Femur (tissue), 1 donor: ENCODE measurements at places on chromosomes 11 and 22.

GRCh38 chr11:12284316-12285050, 92.9 kb upstream of the PARVA start:
- no peak for DNase-seq

DNA sequence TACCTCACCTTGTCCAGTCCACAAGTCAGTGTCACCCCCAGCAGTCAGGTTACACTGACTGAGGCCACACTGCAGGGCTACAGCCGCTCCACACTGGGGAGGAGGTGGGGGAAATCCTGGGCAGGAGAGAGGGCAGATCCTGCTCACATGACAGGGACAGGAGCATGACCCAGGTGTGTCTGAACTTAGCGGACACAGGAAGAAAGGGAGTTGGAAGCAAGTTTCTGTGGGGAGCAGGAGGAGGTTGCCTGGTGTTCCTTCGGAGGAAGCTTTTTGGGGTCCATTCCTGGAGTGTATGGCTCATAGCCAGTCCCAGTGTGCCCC, 5.9 kb downstream of the MMP11 start:
- DNase-seq: no peak

GRCh38 chr11:95693298-95693697, 96.3 kb downstream of the FAM76B start:
- DNase-seq: no peak

DNA sequence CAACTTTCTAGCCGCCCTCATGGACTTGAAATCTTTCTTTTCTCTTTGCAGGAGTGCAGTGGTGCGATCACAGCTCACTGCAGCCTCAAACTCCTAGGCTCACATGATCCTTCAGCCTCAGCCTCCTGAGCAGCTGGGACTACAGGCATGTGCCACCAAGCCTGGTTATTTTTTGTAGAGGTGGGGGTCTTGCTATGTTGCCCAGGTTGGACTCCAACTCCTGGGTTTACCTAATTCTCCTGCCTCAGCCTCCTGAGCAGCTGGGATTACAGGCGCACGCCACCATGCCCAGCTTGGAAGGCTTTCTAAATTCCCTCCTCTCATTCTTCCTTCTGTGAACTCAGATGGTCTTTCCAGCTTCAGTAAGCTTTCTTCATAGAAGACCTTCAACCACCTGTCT, 4.7 kb upstream of the APOA1 start:
- no peak for DNase-seq

GRCh38 chr11:122633219-122633829, 22.2 kb upstream of the UBASH3B start:
- DNase-seq: no peak

DNA sequence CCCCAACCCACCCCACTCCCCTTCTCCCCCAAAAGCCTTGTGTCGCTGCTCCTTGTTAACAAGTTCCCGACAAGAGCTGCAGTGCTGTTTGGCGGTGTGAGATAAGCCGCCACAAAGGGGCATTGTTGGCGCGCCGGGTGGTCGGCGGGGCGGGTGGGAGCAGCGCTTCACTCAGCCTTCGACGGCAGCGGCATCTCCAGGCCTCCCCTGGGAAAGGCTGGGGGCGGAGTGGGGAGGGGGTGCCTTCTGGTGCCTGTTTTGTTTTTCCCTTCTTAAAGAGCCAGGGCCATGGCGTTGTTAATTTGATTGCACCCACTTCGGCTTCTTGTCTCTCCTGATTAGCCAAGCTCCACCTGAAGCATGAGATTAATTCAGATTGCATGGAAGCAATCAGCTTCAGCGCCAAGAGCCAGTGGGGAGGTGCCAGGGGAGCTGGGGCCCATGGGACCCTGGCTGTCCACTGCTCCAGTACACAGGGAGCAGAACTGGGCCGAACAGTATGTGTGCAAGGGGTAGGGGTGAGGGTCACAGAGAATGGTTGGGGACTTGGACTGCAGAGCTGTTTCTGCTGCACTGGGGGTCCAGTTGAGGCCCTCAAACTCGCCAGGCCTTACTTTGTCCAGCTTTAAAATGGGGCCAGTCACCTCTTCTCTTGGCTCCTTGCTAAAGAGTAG, 165.1 kb downstream of the CEP164 start:
- no peak for DNase-seq

- DNase-seq: no peak
These were observed 99.5 kb upstream of the API5 start for GRCh38 chr11:43212279-43212678.

- DNase-seq: no peak
These were observed 51.6 kb downstream of the MTMR3 start for GRCh38 chr22:29934596-29934995.

- no peak for DNase-seq
These were observed 2.4 kb upstream of the KAT5 start for GRCh38 chr11:65709661-65710060.

DNA sequence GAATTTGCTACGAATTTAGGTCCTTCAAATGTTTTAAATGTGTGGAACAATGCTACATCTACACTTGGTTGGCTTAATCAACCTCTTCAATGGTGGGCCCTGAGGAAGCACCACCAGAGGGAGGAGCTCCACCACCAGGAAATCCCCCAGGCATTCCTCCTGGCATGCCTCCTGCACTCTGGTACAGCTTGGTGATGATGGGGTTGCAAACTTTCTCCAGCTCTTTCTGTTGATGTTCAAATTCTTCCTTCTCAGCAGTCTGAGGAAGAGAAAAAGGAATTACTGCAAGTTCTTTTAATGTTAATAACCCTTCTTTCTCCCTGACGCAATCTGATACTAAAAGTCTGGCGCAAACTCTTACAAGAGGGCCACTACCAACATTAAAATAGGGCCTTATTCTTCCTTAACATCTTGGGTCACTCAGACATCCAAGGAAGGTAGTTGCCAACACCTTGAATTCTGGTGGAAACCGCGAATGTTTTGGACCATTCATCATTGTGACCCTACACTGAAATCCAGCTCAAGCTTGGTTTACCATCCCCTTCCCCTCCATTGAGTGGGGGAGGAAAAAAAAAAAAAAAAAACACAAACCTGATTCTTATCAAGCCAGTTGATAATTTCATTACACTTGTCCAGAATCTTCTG, 4.2 kb downstream of the HSPA8 start:
- no peak for DNase-seq

DNA sequence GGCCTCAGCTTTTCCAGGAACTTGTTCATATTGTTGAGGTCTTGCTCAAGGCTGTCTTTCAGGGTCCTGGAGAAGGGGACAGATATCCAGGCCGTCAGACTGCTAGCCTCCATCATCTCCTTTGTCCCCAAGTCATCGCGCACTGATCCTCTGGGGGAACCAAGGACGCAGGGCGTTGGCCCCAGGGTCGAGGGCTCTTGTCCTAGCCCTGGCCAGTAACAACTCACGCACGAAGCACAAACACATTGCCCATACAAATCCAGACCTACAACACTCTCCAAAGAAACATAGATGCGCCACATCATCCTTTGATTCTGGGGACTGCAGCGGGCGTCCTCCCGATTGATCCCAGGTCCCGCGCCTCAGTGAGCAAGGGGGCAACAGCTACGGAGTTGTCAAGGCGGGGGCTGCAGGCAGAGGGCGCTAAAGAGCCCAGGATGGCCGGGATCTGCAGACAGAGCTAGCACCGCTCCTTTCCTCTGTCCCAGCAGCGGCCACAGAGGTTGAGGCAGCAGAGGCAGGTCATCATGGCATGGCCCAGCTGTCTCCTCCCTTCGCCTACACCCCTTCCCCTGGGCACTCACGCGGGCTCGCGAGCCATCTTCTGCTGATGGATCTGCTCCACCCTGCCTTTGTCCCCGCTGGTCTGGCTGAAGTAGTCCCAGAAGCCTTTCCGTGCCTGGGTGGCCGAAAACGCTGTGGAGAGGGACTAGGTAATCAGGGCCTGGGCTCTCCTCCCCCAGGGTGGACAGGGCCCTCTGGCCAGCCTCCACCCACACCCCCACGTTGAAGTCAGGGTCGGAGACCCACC, 472 bp downstream of the APOA5 start:
- DNase-seq: peak; percentile 84

GRCh38 chr11:134370526-134371435, 39.0 kb downstream of the GLB1L2 start:
- no peak for DNase-seq

DNA sequence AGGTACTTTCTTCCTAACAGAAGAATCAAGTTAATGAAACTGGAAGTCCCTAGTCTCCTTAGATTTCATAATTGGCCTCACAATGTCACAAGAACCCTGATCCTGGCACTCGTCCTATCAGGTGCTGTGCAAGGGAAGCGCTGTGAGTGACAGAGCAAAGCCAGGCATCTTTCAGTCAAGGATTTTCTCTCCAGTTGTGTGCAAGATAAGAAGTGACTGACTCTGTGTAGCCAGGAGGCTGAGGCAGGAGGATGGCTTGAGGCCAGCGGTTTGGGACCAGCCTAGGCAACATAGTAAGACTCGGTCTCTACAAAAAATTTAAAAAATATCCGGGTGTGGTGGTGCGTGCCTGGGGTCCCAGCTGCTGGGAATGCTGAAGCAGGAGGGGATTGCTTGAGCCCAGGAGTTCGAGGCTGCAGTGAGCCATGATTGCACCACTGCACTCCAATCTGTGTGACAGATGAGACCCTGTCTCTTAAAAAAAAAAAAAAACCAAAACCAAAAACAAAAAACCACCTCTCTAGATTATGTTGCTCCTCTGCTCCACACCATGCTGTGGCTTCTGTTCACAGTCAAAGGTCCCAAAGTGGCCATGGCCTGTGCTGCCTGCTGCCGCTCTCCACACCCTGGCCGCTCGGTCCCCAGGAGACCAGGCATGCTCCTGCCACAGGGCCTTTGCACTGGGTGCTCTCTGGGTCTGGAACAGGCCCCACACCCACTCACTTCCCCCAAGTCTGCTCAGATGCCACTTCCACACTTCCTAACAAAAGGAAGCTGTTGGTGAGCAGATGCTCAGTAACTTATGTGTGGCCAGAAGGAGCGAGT, 54.2 kb upstream of the CLDN5 start:
- DNase-seq: no peak

- DNase-seq: peak; percentile 43
These were observed 22.5 kb downstream of the CLPB start for GRCh38 chr11:72411623-72412419.

- no peak for DNase-seq
These were observed 48.9 kb downstream of the CDPF1 start for GRCh38 chr22:46201059-46201757.

DNA sequence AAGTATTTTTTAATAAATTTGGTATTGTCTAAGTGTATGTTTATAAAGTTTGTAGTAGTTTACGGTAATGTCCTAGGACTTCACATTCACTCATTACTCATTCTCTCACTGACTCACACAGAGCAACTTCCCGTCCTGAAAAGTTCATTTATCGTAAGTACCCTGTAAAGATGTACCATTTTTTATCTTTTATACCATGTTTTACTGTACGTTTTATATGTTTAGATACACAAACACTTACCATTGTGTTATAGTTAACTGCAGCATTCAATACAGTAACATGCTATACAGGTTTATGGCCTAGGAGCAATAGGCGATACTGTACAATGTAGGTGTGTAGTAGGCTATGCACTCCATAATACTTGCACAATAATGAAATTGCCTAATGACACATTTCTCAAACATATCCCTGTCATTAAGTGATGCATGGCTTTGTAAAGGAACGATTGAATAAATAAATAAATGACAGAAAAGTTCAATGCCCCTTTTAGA, 12.5 kb upstream of the CARD18 start:
- DNase-seq: no peak

DNA sequence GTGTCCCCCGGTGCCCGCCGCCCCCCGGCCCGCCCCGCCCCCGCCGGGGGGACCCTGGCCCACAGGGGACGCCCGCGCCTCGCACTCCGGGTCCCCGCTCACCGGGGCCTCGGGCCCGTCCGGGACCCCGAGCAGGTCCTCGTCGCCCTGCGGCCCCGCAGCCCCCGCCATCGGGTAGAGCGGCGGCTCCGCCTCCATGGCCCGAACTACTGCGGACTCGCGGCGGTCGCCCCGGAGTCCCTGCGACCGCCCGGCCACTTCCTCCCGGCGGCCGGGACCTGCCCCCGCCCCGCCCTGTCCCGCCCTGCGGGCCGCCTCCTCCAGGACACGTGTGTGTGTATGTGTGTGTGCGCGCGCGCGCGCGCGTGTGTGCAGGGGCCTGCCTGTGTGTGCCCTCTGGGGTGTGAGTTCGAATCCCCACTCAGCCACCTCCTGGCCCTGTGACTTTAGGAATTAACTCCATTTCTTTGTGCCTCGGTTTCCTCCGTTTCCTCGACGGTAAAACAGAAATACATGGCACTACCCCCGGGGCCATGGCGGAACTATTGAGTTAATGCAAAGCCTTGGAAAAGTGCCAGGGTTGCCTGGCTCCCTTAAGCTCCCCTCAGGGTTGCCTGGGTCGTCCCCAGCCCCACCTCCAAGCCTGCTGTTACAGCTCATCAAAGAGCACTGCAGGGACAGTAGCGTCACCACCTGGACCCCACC, at the start of gene UNC93B1:
UNC93B1 (minus strand) TSS at position 252 of the 705 bp plus-strand sequence; CDS start at position 198, 54 bp downstream.
- peak; percentile 89 for DNase-seq

DNA sequence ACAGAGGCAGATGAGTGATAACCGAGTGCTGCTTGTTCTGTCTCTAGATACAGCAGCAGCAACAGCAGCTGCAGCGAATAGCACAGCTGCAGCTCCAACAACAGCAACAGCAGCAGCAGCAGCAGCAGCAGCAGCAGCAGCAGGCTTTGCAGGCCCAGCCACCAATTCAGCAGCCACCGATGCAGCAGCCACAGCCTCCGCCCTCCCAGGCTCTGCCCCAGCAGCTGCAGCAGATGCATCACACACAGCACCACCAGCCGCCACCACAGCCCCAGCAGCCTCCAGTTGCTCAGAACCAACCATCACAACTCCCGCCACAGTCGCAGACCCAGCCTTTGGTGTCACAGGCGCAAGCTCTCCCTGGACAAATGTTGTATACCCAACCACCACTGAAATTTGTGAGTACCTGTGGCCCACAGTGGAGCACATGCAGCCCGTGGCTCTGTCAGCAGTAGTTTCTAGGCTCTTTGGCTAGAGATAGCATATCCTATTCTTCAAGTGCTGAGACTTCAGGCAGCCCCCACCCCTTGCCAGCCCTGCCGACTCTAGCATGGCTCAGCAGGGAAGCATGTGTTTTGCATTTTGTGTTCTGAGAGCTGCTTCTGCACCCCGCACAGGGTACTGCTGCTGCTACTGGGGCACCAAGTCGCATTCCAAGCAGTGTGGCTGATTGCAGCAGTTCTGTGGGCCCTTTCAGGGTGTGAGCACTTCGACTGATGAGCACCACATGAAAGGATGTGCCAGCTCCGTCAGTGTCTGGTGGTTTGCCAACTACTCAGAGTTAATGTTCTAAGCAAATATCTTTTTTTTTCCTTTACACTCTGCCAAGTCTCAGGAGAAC, 59.2 kb downstream of the MED15 start:
- DNase-seq: peak; percentile 59

- no peak for DNase-seq
These were observed 175.7 kb downstream of the MAML2 start for GRCh38 chr11:96167203-96167758.
